ENCODE measurements at places on chromosomes 7 and 10.

DNA sequence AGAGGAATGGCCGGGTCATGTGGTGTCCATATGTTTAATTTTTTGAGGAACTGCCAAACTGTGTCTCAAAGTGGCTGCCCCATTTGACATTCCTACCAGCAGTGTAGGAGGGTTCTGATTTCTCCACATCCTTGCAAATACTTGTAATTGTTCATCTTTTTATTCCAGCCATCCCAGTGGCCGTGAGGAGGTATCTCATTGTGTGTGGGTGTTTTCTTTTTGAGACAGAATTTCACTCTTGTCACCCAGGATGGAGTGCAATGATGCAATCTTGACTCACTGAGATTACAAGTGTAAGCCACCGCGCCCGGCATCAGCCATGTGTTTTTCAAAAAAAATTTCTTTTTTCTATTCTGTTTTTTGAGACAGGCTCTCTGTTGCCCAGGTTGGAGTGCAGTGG lies 38.7 kb upstream of the DLG5 start:
- DNase-seq = no peak

- no peak for DNase-seq
These were observed 290.9 kb downstream of the DNAJB9 start for GRCh38 chr7:108860615-108861014.

GRCh38 chr10:26931223-26931622 lies 70.5 kb upstream of the ABI1 start:
- DNase-seq = no peak

GRCh38 chr7:2729893-2730716 lies 42.1 kb downstream of the AMZ1 start:
- no peak for DNase-seq

DNA sequence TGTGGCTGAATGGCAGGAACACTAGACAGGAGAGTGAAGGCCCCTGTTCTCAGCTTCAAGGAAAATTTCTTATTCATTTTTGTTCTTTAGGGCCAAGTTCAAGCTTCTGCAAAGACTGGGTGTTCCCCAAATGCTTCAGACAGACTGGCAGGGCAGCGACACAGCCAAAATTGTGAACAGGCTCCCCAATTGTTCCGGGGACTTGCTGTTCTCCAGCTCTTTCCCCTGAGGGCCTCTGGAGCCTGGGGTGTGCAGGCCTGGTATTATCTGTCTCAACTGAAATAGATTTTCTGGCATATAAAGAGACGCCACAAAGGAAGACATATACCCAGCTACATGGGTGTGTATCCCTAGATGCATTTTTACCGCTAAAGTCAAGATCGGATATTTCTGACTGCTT lies 30.3 kb upstream of the PLCE1 start:
- DNase-seq = no peak

DNA sequence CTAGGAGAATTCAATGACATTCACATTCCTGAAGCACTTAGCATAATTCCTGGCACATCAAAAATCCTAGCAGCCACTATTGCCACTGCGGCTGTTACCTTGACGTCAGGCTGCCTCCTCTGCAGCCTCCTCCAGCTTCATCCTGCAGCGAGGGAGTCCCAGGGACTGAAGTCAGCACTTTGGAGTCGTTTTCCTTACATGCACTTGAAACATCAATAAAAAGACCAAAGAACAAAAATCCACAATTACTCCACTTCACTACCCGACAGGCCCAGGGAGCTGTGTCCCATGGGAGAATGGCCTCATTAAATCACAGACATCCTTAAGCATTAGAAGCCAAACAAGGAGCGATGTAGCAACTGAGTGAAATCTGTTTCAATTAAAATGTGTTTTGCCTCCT lies 48.6 kb upstream of the NANOS1 start:
- no peak for DNase-seq

GRCh38 chr10:69681436-69681835 lies 51.4 kb downstream of the FAM241B start:
- no peak for DNase-seq

GRCh38 chr7:96484091-96484490 lies 162.2 kb upstream of the SLC25A13 start:
- no peak for DNase-seq

DNA sequence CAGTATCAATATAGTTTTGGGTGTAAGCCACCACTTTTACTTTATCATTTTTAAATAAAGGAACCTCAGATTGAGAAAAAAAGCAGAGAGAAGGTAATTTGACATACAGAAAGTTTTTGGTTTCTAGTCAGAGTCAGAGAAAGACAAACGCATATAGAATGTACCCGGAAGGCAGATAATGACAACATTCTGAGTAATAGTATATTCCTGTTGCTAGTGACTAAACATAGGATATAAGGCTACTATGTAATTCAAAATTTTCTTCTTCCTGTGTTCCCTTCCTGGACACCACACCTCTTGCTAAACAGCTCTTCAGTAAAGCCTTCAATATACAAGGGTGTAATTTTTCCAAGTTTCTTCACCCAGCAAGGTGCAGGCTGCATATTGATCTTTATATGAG lies 597.6 kb downstream of the PCDH15 start:
- no peak for DNase-seq

DNA sequence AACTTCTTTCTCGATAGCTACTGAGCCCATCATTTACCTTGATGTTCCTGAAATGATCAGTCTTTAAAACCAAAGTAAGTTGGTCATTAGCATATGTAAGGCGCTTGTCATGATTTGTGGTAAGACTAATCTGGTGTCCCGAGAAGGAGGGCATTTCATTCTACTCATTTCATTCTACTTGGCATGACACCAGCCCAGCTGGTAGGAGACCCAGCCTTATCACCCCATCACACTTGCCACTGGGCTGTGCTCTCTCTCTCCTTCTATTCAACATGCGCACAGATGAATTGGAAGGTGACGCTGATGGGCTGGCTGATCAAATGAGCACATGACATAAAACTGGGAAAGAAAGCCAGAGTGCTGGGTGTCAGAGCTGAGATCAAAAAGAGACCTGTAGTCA lies 65.7 kb downstream of the CRTAC1 start:
- DNase-seq = no peak

DNA sequence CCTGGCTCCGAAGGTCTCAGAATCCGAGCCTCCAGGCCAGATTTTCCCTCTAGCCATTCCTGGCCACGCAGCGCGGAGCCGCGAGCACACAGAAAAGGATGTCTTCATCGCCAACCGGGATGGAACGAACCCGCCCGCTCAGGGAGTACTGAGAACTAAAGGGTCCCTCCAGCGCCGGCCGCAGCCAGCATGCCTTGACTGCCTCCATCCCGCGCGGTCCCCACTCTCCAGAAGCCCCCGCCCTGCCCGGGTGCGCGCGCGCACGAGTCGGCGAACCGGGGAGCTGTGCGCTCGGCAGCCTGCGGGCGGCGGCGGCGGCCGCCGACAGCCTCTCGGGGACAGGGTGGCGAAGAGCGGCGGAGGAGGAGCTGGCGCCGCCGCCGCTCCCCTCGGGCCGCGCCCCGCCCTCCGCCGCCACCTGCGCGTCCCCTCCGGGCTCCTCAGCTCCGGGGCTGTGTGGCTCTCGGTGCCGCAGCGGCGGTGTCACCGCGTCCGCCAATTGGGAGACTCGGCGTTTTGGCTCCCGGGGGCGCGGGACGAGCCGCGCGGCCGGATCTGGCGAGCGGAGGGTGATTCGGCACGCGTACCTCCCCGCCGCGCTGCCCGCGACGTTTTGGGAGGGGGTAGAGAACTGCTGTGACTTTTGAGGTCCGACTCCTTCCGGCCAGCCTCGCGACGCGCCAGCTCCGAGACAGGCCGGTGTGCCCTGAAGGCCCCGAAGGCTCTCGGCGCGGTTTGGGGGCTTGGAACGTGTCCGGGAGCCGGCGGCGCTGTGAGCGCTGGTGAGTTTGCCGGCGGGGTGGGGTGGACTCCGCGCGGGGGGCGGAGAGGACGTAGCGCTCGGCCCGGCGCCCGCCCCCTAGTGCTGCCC lies 453 bp upstream of the GALNT17 start:
- peak; percentile 0 for DNase-seq

GRCh38 chr7:141074162-141074991 lies 513 bp downstream of the TMEM178B start:
- peak; percentile 33 for DNase-seq
